Occipital lobe (tissue), 3 donors: ENCODE measurements at places on chromosomes 16 and 17.

GRCh38 chr17:62807812-62808575 is at the start of gene MARCHF10:
Gene MARCHF10 (minus strand): TSS chr17:62808314. CDS start chr17:62801735, 6,579 bp downstream.
- DNase-seq = peak; percentile 43

GRCh38 chr16:87963400-87963799 is 12.2 kb downstream of the BANP start:
- no peak for DNase-seq

- DNase-seq = peak; percentile 5
Observed at GRCh38 chr17:57747221-57748017, 2.3 kb upstream of the CCDC182 start.

GRCh38 chr16:10606607-10607006 is 26.2 kb upstream of the EMP2 start:
- no peak for DNase-seq

GRCh38 chr16:25228372-25228771 is 11.6 kb downstream of the AQP8 start:
- no peak for DNase-seq

- no peak for DNase-seq
Observed at GRCh38 chr17:19418251-19418992, 7.4 kb downstream of the RNF112 start.

GRCh38 chr16:88901718-88902337 is 35.4 kb upstream of the PABPN1L start:
- no peak for DNase-seq

DNA sequence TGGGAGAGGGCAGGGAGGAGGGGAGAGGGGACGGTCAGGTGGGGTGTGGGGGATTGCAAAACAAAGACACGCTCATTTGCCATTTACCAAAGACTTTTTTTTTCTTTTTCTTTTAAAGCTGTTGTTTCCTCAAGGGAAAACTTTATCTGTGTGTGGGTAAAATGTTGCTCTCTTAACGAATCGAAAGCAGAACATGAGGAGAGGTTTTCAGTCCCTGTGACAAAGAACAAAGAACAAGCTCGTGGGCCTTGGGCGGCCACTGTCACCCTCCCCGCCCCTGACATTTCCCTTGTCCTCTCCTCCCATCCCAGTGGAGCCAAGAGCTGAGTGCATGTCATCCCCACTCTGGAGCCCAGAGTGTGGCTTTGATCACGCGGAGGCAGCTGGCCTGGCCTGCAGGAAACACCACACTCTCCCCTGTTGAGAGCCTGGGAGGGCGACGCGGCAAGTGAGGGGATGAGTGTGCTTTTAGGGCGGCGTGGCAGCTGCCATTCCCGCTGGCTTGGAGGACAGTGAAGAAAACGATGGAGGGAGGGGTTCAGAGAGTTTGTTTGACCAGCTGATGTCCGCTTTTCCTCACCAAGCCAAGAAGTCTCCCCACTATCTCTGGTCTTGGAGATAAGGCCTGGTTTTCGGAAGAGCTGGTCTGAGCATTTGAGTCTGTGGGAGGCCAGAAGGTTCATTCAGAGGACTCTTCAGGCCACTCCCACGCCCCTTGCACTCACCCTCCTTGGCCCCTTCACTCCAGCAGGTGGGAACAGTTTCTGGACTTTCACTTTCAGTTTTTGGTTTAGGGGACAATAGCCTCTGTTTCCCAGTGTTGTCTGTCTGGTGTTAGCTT is 11.4 kb downstream of the CCR7 start:
- DNase-seq = peak; percentile 71

DNA sequence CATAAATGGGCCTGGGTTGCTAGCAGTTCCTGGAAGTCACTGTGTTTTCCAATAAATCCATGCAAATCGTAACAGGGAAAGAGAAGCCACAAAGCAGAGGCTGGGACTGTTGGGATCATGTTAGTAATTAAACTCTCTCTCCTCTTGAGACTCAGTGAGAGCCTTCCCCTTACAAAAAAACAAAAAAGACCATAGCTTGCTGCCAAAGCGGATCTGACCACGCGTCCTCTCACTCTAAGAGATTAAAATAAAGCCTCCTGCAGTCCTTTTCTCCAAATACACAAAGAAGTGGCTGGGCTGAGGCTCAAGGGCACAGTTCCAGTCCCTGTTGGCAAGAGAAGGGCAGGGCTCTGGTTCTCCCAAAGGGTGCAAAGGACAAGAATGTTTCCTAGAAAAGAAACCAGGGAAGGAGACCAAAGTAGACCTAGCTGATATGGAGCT is 38.5 kb downstream of the PIGL start:
- DNase-seq = peak; percentile 7

DNA sequence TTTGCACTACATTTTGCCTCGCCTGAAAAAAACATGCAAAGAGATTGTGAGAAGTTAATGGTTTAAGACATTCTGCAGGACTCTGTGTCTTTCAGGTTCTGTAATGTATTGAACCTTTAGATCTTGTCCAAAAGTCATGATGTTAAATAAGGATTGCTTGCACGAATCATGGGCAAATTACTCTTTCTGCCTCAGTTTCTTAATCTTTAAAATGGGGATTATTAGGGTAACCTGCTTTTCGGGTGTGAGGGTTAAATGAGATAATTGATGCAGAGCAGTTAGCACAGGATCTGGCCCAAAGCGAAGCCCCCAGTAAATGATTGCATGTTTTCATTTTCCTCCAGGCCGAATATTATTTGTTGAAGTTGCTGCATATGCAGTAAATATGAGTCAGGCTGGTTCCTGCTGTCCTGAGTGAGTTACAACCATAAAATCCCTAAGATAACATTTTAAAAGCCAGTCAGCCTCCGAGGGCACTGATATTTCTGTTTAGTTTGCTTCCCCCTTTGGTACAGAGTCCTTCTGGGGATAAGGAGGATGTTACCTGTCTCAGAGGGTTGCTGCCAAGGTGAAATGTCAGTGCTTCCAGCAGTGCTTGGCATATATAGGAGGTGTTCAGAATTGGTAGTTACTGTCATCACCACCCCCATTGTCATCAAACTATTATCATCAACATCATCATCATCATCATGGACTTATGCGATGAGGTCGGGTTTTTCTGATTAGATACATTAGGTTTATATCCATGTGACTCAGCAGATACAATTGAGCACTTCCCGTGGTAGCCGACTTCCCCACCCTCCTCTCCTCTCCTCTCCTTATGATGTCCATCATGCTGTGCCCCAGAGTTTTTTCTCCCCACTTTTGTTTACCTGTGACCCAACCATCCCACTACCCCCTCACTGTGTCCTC is 20.6 kb upstream of the ARHGAP17 start:
- DNase-seq = no peak

- no peak for DNase-seq
Observed at GRCh38 chr16:58110571-58111301, 18.4 kb downstream of the CFAP20 start.
